Activated T-helper 9 cell treated with anti-CD3 and anti-CD28 coated beads, Interleukin-2, amount 50 U/mL, for 16 hours (primary cell): ENCODE measurements at places on chromosomes 1 and 21.

- DNase-seq: no peak
Observed at GRCh38 chr1:115506924-115507589, 134.7 kb upstream of the VANGL1 start.

GRCh38 chr1:154906621-154907081, 29.9 kb downstream of the PMVK start:
- no peak for DNase-seq

GRCh38 chr1:162206749-162207635, 137.5 kb downstream of the NOS1AP start:
- no peak for DNase-seq

DNA sequence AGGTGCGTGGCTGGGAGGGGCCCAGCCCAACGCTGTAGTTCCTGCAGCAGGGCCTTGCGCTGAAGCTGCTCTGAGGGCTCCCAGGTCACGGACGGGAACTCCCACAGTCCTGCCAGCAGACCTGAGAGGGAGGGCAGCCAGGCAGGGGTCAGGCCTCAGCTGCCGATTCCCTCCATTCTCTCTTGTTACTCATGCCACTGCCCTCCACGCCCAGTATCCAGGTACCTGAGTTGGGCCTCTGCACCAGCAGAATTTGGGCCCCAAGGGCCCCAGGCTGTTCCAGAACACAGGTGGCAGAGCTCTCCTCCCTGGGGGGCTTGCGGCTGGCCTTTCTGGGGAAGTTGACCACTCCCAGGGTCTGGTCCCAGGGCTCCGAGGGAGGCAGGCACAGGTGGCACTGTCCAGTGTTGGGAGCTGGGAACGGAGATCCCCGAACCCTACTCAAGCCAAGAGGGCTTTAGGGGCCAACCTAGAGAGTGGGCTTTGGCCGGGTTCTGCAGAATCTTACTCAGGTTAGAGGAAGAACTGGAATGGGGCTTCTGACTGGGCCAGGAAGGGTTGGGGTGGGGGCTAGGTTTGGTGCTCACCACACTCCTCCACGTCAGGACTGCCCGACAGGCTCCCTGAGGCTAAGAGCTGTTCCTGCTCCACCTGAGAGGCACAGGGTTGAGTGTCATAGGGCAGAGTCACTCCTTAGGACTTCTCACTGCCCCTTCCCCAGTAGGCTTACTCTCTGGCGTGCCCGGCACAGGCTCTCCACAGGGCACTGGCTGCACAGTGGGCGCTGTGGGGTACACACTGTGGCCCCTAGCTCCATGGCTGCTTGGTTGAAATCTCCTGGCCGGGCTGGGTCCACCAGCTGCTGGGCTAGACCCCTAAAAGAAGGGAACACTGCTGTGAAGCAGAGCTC, 5.0 kb downstream of the HPDL start:
- no peak for DNase-seq

- no peak for DNase-seq
Observed at GRCh38 chr1:1245817-1246576, 525 bp downstream of the C1QTNF12 start.

- DNase-seq: no peak
Observed at GRCh38 chr1:61284248-61284854, 202.0 kb downstream of the NFIA start.

- DNase-seq: no peak
Observed at GRCh38 chr1:65332821-65333220, 23.5 kb downstream of the DNAJC6 start.

DNA sequence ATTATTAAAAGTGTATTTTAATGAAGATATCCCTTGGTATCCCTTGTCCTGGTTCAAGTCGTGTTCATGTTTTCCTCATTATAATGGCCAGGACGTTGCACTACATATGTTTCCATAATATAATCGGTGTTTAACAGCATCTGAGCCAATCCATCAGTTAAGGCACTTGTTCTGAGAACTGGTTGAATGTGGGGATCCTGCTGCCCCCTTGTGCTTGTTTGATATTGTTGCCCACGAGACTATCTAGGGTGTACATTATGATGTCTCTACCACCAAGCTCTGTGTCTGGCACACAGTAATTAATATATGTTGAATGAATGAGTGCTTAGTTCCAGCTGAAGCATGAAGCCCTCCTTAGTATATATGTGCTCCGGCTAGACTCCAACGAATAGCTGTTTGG, 193.0 kb downstream of the CACNA1E start:
- no peak for DNase-seq

GRCh38 chr1:152983234-152983633, 647 bp upstream of the SPRR1A start:
- DNase-seq: no peak

- DNase-seq: no peak
Observed at GRCh38 chr1:48263041-48263440, 40.5 kb downstream of the SLC5A9 start.

- no peak for DNase-seq
Observed at GRCh38 chr1:44569491-44569890, 104.8 kb downstream of the TMEM53 start.

- no peak for DNase-seq
Observed at GRCh38 chr1:180501865-180502360, 464 bp downstream of the ACBD6 start.

- DNase-seq: peak; percentile 75
Observed at GRCh38 chr1:43227143-43227764, 42.5 kb upstream of the TMEM125 start.

- no peak for DNase-seq
Observed at GRCh38 chr1:234544087-234544579, 65.2 kb upstream of the TARBP1 start.

DNA sequence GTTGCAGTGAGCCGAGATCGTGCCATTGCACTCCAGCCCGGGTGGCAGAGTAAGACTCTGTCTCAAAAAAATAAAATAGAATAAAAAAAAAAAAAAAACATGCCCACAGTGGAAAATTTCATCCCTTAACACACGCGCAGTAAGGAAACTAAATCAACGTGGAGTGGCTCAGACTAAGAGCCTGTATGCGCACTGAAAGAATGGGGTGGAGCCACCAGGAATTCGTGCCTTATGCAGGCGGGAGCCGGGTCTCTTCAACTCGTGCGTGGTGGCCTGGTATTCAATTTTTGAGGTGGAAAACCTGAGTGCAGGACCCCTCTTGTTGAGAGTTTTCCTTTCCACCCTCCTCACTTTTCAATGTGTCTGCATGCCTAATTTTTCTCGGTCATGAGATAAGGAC, 22.1 kb upstream of the CREG1 start:
- no peak for DNase-seq

DNA sequence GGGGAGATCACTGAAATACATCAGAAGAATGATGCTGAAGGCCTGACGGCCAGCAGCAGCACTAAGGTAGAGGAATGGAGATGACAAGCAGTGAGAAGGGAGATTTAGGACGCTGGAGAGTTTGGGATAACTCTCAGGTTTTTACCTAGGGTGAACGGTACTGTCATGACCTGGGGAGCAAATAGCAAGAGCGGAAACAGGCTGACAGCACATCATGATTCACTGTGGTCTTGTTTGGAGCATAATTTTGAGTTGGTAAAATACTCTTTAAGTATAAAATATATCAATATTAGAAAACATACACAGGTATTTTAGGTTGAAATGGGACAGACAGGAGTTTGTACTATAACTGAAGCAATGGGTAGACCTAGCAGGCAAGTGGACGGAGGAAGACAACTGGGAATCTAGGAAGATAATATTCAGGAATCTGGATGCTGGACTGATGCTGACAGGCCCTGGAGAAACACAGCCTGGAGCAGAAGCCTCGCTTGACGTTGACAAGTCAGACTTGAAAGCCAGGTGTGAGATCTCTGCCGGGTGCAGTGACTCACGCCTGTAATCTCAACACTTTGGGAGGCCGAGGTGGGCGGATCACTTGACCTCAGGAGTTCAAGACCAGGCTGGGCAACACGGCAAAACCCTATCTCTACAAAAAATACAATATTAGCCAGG, 33.3 kb downstream of the ALG14 start:
- DNase-seq: no peak

DNA sequence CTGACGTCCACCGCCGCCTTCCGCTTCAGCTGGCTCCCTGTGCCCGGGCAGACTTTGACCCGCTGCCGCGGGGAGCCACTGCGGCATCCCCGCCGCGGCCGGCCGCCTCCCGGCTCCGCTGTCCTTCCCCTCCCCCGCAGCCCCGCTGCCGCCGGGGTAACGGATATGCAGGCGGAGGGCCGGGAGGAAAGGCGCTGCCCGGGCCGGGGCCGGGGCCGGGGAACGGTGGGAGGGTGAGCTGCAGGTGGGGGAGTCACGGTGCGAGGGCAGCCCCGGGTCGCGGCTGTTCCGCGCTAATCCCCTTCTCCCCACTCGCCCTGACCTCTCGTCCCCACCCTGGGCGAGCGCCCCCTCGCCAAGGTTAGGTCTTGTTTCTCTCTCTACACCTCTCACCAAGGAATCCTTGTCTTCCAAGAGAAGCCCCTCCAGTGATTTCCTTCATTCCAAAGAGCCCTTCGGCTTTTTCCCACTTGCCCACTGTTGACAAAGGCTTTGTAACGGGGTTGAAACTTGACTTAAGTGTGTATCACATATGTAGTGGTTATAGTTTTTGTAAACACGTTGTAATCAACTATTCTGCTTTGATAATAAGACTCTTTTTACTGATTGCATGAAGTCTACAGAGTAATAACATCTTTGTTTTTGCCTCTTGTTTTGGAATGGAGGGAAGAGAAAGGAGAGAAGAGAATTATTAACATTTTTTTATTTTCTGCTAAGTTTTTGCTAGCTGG, 669 bp downstream of the XPR1 start:
- DNase-seq: peak; percentile 41

DNA sequence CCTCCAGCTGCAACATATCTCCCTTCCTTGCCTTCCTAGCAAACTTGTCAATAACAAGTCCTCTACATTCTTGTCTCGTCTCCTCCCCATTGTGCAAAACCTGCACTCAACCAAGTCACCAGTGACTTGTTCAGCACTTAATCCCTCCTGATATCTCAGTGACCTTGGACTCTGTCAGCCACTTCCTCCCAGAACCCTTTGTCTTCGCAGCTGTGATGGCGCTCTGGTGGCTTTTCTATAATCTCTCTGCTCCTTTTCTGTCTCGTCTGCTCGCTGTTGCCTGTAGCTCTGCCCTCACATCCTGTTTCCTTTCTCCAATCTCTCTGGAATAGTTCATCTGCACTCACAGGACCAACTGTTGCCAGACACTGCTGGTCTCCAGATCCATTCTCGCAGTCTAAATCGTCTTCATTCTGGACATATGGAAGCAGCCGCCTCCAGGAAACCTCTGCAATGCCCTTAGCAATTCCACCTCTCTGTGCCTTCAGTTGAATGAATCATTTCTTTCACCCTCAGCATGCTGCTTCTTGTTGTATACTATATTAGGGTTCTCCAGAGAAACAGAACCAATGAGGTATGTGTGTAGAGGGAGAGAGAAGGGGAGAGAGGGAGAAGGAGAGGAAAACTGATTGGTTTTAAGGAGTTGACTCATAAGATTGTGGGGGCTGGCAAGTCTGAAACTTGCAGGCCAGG, 17.4 kb upstream of the IFNAR2 start:
- no peak for DNase-seq

DNA sequence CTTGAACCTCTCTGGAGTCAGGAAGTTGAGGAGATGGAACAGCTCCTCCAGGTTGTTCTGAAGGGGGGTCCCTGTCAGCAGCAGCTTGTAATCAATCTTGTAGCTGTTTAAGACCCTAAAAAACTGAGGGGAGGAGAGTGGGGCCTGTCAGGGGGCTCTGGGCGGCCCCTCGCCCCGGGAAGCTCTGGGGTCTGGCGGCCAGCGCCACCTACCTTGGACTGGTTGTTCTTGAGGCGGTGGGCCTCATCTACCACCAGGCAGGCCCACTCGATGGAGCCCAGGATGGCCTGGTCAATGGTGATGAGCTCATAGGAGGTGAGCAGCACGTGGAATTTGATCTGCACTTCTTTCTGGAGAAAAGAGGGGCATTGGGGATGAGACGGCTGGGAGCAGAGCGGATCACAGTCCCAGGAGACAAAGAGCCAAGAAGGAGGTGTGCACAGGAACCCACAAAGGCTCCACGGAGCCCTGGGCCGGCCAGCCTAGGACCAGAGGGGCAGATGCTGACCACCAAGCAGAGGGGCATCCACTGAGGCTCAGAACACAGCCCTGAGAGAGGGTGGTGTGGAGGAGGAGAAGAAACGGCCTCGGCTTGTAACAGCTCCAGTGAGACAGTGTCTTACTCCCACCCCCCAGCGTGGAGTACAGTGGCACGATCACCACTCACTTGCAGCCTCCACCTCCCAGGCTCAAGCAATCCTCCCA, 43.5 kb downstream of the CHD5 start:
- no peak for DNase-seq

DNA sequence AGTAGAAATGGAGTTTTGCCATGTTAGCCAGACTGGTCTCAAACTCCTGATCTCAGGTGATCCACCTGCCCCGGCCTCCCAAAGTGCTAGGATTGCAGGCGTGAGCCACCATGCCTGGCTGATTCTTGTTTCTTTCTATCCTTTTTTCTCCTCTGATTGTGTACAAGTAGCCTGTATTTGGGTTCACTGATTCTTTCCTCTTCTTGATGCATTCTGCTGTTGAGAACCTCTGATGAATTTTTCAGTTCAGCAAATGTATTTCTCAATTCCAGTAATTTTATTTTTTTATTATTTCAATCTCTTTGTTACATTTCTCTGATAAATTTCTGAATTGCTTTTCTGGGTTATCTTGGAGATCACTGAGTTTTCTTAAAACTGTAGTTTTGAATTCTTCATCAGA, 58.8 kb downstream of the AXDND1 start:
- DNase-seq: no peak

DNA sequence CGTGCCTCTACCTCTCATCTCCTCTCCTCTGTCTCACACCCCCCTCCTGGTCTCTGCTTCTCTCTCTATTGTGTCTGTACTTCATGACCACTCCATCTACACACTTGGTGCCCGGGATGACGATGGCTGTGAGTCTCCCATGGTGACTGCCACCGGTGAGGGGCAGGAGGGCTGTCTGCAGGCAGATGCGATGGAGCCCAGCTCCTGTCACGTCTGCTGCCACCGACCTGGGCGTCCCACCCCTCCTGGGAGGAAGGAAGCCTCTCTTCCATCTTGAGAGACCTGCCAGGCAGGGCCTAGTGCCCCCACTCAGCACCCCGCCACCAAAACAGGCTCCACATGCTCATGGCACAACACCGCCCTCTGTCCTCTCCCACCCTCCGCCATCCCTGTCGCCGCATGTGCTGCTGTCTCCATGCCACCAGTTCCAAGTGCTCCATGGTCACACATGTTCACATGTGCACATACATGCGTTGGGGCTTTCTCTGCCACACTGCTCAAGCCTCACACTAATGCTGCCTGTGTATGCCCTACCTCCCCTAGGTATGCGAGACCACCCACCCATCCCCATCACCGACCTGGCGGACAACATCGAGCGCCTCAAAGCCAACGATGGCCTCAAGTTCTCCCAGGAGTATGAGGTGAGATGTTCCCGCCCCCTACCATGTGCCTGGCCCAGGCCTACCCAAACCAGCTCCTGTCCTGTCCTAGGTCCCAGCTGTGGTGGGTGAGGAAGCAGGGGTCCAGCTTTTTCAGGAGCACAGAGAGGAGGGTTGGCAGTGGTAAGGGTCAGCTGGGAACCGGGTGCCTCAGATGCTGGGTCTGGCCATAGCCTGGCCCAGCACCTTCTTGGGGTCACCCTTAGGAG, 36.6 kb upstream of the KDM4A start:
- DNase-seq: no peak

DNA sequence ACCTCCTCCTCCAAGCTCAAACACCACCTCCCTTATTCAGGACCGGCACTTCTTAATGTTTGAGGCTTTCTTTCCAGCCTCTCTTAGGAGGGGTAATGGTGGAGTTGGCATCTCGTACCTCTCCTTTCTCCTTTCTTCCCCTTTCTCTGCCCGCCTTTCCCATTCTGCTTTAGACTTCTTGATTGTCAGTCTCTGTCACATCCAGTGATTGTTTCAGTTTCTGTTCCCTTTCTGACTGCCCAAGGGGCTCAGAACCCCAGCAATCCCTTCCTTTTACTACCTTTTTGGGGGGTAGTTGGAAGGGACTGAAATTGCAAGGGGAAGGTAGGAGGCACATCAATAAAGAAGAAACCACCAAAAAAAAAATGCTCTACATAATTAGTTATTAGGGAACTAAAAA, 5.6 kb downstream of the ELK4 start:
- no peak for DNase-seq
